ENCODE measurements at places on chromosomes 16 and 17. TPM values are rescaled to one million over a fixed set of nuclear protein-coding genes. Genes with fewer than 3 reads are reported as not detected.

SP6 gene
- total RNA-seq: 0.13 TPM

ADAD2 gene
- total RNA-seq: not detected

PHOSPHO1 gene
- total RNA-seq: not detected

BEAN1 gene
- total RNA-seq: not detected

PPP1R27 gene
- not detected for total RNA-seq

GAS2L2 gene
- 0.20 TPM for total RNA-seq

FAHD1 gene
- total RNA-seq: 15.3 TPM

TRIM72 gene
- 0.09 TPM for total RNA-seq

ZP2 gene
- total RNA-seq: not detected

GINS2 gene
- 1.6 TPM for total RNA-seq

HEATR3 gene
- total RNA-seq: 28.4 TPM

- DNase-seq: no peak
- no peak overlapping the region for H3K4me3 ChIP-seq
- H3K36me3 ChIP-seq: no peaks in the 10 kb centered on the region
- peaks cover 3% of the 10 kb centered on the region for H3K4me1 ChIP-seq
Measured at GRCh38 chr16:83968891-83969649, 1.0 kb downstream of the NECAB2 start.

GRCh38 chr17:63293323-63294075 is 152.6 kb downstream of the CYB561 start:
- H3K27ac ChIP-seq: no peak overlapping the region
- no peaks in the 10 kb centered on the region for H3K27me3 ChIP-seq
- H3K4me1 ChIP-seq: no peaks in the 10 kb centered on the region
- no peak overlapping the region for H3K4me3 ChIP-seq

- H3K27ac ChIP-seq: no peak overlapping the region
- H3K4me3 ChIP-seq: no peak overlapping the region
- no peaks in the 10 kb centered on the region for H3K27me3 ChIP-seq
Measured at GRCh38 chr17:67051155-67051538, 6.8 kb downstream of the CACNG1 start.

GRCh38 chr16:66416136-66416535 is 11.0 kb upstream of the BEAN1 start:
- H3K27ac ChIP-seq: no peak overlapping the region
- no peak for DNase-seq
- H3K4me1 ChIP-seq: no peaks in the 10 kb centered on the region
- no peaks in the 10 kb centered on the region for H3K27me3 ChIP-seq

DNA sequence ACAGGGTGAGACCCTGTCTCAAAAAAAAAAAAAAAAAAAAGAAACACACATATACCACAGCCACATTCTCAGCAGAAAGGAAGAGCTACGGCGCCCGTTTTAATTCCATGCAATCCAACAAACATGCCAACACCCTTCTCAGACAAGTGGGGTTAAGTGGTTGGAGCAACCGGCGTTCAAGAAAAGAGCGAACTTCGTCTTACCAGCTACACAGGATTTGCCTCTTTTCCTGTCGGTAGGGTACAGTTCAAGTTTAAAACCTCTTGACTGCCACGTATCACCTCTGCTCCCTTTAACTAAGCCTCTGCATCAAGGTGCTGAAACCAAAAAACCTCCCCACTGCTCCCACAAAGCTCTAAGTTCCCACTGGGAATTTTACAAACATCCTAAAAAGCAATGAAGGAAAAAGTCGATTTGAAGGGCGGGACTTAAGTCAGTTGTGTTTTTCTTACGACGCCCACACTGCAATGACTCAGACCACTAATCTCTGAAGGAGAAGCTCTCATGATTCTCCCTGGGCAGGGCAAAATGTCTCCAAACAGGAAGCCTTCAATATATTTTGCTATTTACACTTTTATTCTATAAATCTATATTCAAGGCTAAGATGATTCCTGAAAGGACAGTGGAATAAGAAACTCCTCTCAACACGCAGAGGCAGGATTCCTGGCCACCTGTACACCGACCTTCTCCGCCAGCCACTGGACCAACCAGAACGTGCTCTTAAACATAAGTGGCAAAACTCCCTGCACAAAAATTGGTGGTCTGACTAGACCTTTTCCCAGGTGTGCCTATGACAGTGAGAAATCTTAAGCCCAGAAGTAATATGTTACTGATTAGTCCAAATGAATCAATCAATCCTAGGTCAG is 18.8 kb downstream of the SRP68 start:
- no peak overlapping the region for H3K4me3 ChIP-seq
- no peaks in the 10 kb centered on the region for H3K4me1 ChIP-seq
- no peak for DNase-seq
- no peak overlapping the region for H3K27ac ChIP-seq
- no peaks in the 10 kb centered on the region for H3K27me3 ChIP-seq

DNA sequence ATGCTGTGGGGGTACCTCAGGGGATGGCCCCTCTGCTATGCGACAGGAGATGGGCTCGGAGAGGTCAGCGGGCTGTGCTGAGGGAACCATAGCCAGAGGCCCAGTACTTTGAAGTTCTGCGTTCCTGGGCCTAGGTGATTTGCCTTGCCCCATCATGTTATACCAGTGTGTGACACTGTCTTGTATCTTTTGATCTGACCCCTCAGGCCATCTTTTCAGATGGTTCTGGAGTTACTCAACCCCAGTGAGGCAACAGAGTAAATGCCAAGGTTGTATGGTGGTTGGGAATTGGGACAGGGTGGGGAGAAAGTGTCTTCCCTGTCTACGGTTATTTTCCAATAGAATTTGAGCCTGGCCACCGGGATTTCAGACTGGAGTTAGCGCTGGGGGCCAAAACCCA is 8.5 kb downstream of the MSI2 start:
- peaks cover 75% of the 10 kb centered on the region for H3K36me3 ChIP-seq
- DNase-seq: no peak
- no peaks in the 10 kb centered on the region for H3K27me3 ChIP-seq
- peaks cover 11% of the 10 kb centered on the region for H3K4me1 ChIP-seq
- no peak overlapping the region for H3K4me3 ChIP-seq
- H3K27ac ChIP-seq: no peak overlapping the region

GRCh38 chr17:4516735-4517134 is 18.1 kb downstream of the SPNS2 start:
- no peak for DNase-seq
- no peak overlapping the region for H3K4me3 ChIP-seq
- H3K27me3 ChIP-seq: peaks cover 19% of the 10 kb centered on the region

DNA sequence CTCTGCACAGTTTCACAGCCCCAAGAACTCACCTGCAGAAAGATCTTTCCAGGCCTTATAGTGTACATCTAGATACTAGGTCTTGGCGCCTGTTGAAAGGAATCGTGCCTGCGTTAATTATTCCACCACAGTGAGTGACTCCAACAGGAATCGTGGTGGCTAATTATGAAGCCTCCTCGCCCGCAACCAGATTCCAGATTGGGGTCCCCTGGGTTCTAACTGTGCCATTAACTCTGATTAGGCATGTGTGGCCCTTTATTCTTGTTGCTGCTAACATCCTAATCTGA is 295.3 kb upstream of the MAF start:
- no peak overlapping the region for H3K27ac ChIP-seq
- H3K27me3 ChIP-seq: peaks cover 2% of the 10 kb centered on the region
- H3K36me3 ChIP-seq: no peaks in the 10 kb centered on the region

GRCh38 chr16:25108054-25108453 is 3.5 kb upstream of the LCMT1 start:
- H3K27ac ChIP-seq: no peak overlapping the region
- H3K4me3 ChIP-seq: no peak overlapping the region
- H3K4me1 ChIP-seq: peaks cover 24% of the 10 kb centered on the region
- peak; percentile 70 for DNase-seq
- no peaks in the 10 kb centered on the region for H3K36me3 ChIP-seq

- peak overlapping the region; percentile 100 for H3K4me3 ChIP-seq
- H3K27me3 ChIP-seq: no peaks in the 10 kb centered on the region
- peaks cover 35% of the 10 kb centered on the region for H3K4me1 ChIP-seq
- DNase-seq: no peak
- H3K27ac ChIP-seq: peak overlapping the region; percentile 97
Measured at GRCh38 chr17:4947010-4947410, 1.3 kb downstream of the PFN1 start.

- H3K4me3 ChIP-seq: peak overlapping the region; percentile 91
- no peak for DNase-seq
- H3K27me3 ChIP-seq: no peaks in the 10 kb centered on the region
- H3K4me1 ChIP-seq: peaks cover 13% of the 10 kb centered on the region
- H3K27ac ChIP-seq: no peak overlapping the region
Measured at GRCh38 chr17:18040261-18040858, 1.2 kb downstream of the GID4 start.

GRCh38 chr17:9465210-9465921 is 110.3 kb downstream of the STX8 start:
- H3K4me3 ChIP-seq: no peak overlapping the region
- H3K27ac ChIP-seq: no peak overlapping the region
- peaks cover 13% of the 10 kb centered on the region for H3K4me1 ChIP-seq
- H3K27me3 ChIP-seq: no peaks in the 10 kb centered on the region
- H3K36me3 ChIP-seq: peaks cover 4% of the 10 kb centered on the region

- H3K4me1 ChIP-seq: no peaks in the 10 kb centered on the region
- no peak overlapping the region for H3K4me3 ChIP-seq
- no peaks in the 10 kb centered on the region for H3K27me3 ChIP-seq
- no peaks in the 10 kb centered on the region for H3K36me3 ChIP-seq
- no peak overlapping the region for H3K27ac ChIP-seq
- no peak for DNase-seq
Measured at GRCh38 chr17:73003487-73003886, 89.0 kb downstream of the SLC39A11 start.

DNA sequence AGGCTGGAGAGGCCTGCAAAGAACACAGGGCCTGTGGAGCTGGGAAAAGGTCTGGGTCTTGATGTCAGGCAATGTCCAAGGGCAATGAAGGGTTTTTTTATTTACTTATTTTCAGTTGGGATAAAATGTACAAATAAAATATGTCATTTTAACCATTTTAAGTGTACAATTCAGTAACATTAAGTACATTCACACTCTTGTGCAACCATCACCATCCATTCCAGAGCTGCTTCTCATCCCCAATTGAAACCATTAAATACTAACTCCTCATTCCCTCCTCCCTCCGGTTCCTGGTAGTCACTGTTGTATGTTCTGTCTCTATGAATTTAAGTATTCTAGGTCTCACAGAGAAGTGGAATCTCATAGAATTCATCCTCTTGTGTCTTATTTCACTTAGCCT is 444.7 kb downstream of the HS3ST3B1 start:
- DNase-seq: no peak
- no peak overlapping the region for H3K4me3 ChIP-seq
- H3K27ac ChIP-seq: no peak overlapping the region
- H3K27me3 ChIP-seq: no peaks in the 10 kb centered on the region

GRCh38 chr16:69371564-69371963 is 14.2 kb downstream of the TERF2 start:
- H3K4me3 ChIP-seq: no peak overlapping the region
- H3K27me3 ChIP-seq: no peaks in the 10 kb centered on the region
- peaks cover 50% of the 10 kb centered on the region for H3K36me3 ChIP-seq
- DNase-seq: no peak
- H3K27ac ChIP-seq: no peak overlapping the region

- no peaks in the 10 kb centered on the region for H3K27me3 ChIP-seq
- H3K36me3 ChIP-seq: no peaks in the 10 kb centered on the region
- H3K27ac ChIP-seq: no peak overlapping the region
- H3K4me3 ChIP-seq: no peak overlapping the region
- no peak for DNase-seq
- no peaks in the 10 kb centered on the region for H3K4me1 ChIP-seq
Measured at GRCh38 chr16:80346111-80346632, 194.6 kb upstream of the DYNLRB2 start.

DNA sequence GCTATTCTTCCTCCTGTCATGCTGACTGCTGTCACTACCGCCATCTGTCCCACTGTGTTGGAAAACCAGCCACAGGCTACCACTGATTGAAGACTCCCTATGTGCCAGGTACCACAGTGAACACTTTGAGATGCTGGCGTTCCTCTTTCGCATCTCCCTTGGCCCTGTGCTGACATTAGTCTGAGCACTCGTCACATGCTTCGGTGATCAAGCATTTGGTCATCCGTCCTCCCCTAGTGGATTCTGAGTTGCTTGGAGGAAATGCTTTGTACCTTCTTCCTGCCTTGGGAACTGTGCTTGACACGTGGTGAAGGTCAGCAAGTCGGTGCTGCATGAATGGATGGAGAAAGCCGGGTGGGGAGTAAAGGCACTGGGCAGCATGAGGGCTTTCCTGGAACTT is 260.1 kb downstream of the SNX29 start:
- H3K27me3 ChIP-seq: no peaks in the 10 kb centered on the region
- DNase-seq: no peak
- H3K4me3 ChIP-seq: no peak overlapping the region
- H3K36me3 ChIP-seq: peaks cover 6% of the 10 kb centered on the region
- H3K27ac ChIP-seq: no peak overlapping the region

DNA sequence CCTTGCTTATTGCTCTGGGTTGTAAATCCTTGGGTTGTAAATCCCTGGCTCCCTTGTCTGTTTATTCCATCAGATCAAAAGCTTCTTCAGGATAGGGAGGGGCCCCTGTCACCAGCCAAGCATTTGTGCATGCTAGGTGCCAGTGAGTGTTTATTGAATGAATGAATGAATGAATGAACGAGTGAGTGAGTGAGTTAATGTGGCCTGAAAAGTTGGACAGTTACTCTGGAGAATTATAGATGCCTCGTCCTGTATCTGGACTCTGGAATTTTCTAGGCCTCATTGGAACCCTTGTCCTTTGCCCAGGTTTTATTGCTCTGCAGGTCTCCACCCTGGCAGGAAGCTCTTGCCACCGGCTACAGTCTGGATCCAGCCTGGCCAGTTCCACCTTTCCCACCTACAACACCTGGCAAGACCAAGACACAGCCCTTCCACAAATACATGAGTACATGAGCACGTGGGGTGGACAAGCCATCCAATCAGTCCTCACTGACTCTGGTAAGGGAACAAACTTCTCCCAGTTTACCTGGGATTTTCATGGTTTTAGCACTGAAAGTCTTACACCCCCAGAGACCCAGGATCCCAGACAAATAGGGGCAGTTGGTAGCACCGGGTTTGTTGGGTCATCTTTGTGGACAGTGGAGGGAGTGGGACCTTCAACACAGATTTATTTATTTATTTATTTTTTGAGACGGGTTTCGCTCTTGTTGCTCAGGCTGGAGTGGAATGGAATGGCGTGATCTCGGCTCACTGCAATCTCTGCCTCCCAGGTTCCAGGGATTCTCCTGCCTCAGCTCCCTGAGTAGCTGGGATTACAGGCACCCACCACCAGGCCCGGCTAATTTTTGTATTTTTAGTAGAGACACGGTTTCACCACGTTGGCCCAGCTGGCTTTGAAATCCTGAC is 14.7 kb upstream of the CDH1 start:
- no peak for DNase-seq
- H3K36me3 ChIP-seq: no peaks in the 10 kb centered on the region
- H3K27ac ChIP-seq: no peak overlapping the region
- H3K4me1 ChIP-seq: no peaks in the 10 kb centered on the region
- H3K4me3 ChIP-seq: no peak overlapping the region
- no peaks in the 10 kb centered on the region for H3K27me3 ChIP-seq

- no peak for DNase-seq
- H3K27ac ChIP-seq: no peak overlapping the region
- no peak overlapping the region for H3K4me3 ChIP-seq
- no peaks in the 10 kb centered on the region for H3K27me3 ChIP-seq
- H3K36me3 ChIP-seq: peaks cover 2% of the 10 kb centered on the region
- H3K4me1 ChIP-seq: peaks cover 27% of the 10 kb centered on the region
Measured at GRCh38 chr17:29113334-29113733, 66.9 kb downstream of the MYO18A start.

- H3K4me3 ChIP-seq: no peak overlapping the region
- H3K4me1 ChIP-seq: no peaks in the 10 kb centered on the region
- H3K27ac ChIP-seq: no peak overlapping the region
- no peak for DNase-seq
- H3K36me3 ChIP-seq: peaks cover 12% of the 10 kb centered on the region
- no peaks in the 10 kb centered on the region for H3K27me3 ChIP-seq
Measured at GRCh38 chr17:37261286-37261685, 114.5 kb upstream of the C17orf78 start.

Data from T-cell (primary cell).